Vagina (tissue), 2 donors: ENCODE measurements at places on chromosomes 3 and 15.

DNA sequence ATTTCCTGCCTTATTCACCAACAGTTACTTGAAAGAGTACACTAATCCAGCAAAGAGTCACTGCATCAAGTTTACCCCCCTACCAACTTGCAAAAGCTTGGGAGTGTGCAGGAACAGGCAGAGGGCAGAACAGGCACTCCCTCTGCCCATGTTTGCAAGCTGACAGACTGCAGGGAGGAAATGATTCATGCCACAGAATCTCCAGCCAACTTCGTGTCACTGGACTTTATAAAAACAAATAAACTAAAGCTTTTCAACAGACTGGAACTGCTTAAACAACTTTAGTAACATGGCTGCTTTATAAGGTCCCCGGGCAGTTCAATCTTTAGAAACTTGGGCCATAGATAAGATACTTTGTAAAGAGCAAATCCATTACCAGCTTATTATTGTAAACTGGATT lies 129.5 kb downstream of the THRB start:
- H3K36me3 ChIP-seq, result no peaks in the 10 kb centered on the region
- no peaks in the 10 kb centered on the region for H3K27me3 ChIP-seq
- DNase-seq, result no peak
- H3K4me1 ChIP-seq, result peaks cover 30% of the 10 kb centered on the region
- H3K27ac ChIP-seq, result peak overlapping the region; percentile 11

DNA sequence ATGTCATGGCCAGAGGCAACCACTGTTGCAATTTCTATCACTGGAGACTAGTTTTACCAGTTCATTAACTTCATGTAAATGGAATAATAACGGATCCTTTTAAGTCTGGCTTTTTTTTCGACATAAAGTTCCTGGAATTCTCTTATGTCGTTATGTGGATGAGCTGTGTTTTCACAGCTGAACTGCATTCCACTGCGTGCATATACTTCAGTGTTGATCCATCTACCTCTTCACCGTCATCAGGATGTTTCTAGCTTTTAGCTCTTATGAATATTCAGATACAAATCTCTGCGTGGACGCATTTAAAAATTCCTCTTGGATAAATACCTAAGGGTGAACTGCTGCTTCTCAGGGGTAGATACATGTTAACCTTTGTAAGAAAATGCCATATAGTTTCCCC lies 15.6 kb upstream of the CYFIP1 start:
- no peaks in the 10 kb centered on the region for H3K4me1 ChIP-seq
- no peak overlapping the region for H3K27ac ChIP-seq
- no peak overlapping the region for H3K4me3 ChIP-seq

- H3K4me3 ChIP-seq, result no peak overlapping the region
- no peaks in the 10 kb centered on the region for H3K27me3 ChIP-seq
- no peak overlapping the region for H3K27ac ChIP-seq
- H3K4me1 ChIP-seq, result no peaks in the 10 kb centered on the region
- H3K36me3 ChIP-seq, result no peaks in the 10 kb centered on the region
Measured at GRCh38 chr15:97597801-97598200, 362.7 kb upstream of the ARRDC4 start.

DNA sequence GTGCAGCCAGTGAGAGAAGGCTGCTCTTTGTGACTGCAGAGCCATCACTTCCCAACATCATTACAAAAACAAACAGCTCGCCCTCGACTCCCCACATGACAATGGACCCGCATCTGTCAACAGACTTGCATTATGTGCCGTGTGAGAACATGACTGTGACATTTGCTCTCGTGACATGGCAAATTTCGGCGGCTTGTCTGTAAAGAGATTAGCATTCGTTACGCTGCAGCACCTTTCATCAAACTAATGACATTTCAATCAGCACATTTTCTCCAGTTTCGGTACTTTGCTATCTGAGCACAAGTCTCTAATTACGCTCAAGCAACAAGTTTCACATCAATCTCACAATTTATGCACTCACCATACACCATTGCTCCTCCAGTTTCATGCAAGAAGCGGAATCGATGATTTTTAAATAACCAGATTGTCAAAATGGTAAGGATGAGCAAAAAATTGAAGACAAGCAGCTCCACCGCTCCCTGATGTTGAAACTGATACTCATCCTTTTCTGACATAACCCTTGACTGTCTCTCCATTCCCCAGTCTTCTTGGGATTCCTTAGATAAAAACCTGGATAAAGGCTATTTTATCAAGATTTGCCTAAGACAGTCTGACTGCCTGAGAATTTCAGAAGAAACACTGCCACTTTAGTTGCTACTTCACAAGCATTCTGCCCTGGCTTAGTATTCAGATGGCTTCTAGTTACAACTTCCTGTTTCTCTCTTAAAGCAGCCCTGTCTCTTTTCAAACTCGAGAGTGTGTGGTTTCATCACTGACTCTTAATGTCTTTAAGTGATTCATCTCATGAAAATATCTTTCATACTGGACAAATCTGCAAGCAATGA lies at the start of gene SLC9A9:
Gene SLC9A9, minus strand, starts transcription at position 682 of the 845 bp plus-strand sequence. Its CDS starts 146 bp downstream, at position 536.
- no peaks in the 10 kb centered on the region for H3K27me3 ChIP-seq
- H3K36me3 ChIP-seq, result no peaks in the 10 kb centered on the region
- H3K27ac ChIP-seq, result peak within 1 kb of the TSS; percentile 50
- peaks cover 42% of the 10 kb centered on the region for H3K4me1 ChIP-seq

- no peak overlapping the region for H3K4me3 ChIP-seq
- no peaks in the 10 kb centered on the region for H3K27me3 ChIP-seq
- H3K36me3 ChIP-seq, result no peaks in the 10 kb centered on the region
- no peaks in the 10 kb centered on the region for H3K4me1 ChIP-seq
- no peak for DNase-seq
Measured at GRCh38 chr3:152961323-152961722, 126.4 kb downstream of the P2RY1 start.
